ENCODE measurements at places on chromosomes 7 and 10.

DNA sequence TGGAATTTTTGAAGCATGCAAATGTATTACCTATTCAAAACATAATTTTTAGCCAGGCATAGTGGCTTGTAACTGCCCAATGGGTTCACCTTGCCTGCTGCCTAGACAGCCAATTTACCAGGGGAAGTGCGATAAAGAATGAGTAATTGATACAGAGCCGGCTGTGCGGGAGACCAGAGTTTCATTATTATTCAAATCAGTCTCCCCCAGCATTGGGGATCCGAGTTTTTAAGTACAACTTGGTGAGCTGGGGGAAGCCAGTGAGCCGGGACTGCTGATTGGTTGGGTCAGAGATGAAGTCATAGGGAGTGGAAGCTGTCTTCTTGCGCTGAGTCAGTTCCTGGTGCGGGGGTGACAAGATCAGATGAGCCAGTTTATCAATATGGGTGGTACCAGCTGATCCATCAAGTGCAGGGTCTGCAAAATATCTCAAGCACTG is 29.1 kb upstream of the NRBF2 start:
- DNase-seq, result no peak

DNA sequence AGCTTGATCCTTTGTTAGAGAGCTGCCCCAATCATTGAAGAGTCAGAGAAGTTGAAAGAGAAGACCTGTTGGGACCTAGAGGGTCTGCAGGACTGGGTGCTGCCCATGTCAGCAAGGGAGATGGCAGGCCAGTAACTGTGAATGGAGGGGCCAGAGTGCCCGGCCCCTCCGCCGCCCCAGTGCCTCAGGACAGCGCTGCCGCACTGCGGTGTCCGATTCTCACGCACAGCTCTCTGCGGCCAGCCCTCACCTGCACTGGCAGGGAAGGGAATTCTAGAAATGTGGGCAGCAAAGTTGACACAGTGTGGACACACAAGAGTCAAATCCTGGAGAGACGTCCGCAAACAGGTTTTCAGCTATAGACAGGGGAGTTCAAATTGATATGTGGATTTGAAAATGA is 373.5 kb downstream of the TCERG1L start:
- no peak for DNase-seq

- DNase-seq, result no peak
Measured at GRCh38 chr10:10865303-10865702, 152.4 kb upstream of the CELF2 start.

GRCh38 chr10:118698421-118698820 is 56.3 kb downstream of the CACUL1 start:
- DNase-seq, result peak; percentile 71

GRCh38 chr10:63520500-63521415 is at the start of gene REEP3:
Gene REEP3, plus strand, starts transcription at chr10:63521401. Its CDS starts 145 bp downstream, at chr10:63521546.
- peak; percentile 56 for DNase-seq

- DNase-seq, result no peak
Measured at GRCh38 chr10:99296605-99297004, 32.6 kb upstream of the CNNM1 start.

DNA sequence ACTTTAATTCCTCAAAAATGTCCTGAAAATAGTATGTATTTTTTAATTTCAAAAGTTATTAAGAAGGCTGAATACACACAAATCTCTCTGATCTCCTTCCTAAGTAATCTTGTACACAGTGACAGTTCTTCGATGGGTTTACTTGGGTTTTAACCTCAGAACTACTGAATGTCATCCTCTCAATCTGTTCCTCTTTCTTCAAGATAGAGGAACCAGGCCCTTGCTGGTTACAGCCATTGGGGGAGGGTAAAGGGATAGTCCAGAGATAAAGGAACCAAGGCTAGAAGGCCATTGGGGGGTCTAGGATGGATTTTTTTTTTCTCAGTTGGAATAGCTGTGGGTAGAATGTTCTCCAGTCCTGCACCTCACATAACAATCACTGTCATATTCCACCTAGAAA is 224.9 kb downstream of the SKIDA1 start:
- no peak for DNase-seq

- no peak for DNase-seq
Measured at GRCh38 chr7:28132959-28133870, 47.4 kb downstream of the JAZF1 start.

DNA sequence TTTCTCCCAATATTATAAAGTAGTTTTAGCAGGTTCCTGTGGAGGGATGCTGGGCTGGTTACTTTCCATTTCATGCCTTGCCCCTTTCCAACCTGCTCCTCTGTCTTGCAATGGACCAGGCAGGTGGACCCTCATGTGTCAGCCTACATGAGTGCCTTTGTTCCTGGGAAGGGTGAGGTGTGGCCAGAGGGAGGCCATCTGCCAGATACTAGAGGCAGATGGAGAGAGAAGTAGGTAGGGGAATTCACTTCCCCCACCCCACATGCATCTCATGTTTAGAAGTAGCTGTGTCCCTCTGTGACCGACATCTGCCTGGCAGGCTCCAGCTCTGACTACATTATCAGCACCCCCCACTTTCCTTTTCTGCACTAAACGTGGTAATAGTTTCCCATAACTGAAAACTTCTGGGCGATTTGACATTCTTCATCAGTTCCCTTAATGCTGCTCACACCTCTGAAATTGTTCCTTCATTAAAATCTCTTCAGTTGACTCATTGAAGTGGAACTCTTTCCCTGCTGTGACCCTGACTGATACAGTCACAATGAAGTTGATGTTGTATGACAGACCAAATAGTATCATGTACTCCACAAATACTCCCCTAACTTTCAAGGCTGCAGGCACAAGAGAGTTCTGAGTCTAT is 396.3 kb upstream of the FZD8 start:
- DNase-seq, result no peak

- no peak for DNase-seq
Measured at GRCh38 chr7:35754741-35755140, 46.1 kb upstream of the SEPTIN7 start.

- DNase-seq, result no peak
Measured at GRCh38 chr7:98470485-98471240, 69.8 kb upstream of the BAIAP2L1 start.

DNA sequence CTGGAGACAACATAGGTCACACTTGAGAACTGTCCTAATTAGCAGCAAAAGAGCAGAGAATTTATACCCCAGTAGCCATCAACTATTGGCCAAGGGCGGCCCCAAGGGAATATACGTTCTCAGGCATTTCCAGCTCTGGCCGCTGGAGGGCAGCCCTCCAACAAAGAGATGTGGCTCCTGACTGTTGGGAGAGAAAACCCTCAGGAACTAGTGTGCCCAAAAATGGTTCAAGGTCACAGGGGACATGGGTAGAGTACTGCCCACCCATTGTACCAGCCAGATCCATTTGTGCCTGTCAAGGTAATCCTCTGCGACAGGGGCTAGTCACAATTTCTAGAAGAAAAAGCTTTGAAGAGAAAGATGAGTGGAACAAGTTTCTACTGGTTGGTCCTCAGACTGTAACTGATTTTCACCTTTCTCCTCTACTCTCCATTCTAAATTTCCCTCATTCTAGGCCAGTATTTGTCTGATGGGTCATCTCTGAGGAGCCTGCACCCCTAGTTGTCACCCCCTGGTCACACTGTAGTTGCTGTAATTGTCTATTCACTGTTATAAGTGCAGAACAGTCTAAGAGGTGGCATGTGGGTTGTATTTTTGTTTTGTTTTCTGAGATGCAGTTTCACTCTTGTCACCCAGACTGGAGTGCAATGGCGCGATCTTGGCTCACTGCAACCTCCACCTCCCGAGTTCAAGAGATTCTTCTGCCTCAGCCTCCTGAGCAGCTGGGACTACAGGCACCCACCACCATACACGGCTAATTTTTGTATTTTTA is 14.7 kb upstream of the C7orf33 start:
- peak; percentile 71 for DNase-seq

DNA sequence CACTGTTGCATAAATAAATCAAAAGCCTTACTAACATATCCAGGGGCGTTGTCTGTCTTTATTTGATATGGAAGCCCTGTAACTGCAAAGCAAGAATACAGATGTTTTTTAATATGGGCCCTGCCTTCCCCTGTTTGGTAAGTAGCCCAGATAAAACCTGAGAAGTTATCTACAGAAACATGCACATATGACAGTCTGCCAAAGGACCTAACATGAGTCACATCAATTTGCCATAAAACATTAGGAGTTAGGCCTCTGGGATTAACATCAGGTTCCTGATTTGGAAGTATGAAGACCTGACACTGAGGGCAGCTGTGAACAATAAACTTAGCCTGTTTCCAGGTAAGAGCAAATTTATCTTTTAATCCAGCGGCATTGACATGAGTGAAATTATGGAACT is 1588.8 kb downstream of the REEP3 start:
- DNase-seq, result no peak

GRCh38 chr10:69473304-69473990 is 22.2 kb downstream of the TSPAN15 start:
- no peak for DNase-seq

- DNase-seq, result no peak
Measured at GRCh38 chr7:35546691-35547429, 148.1 kb downstream of the HERPUD2 start.

- no peak for DNase-seq
Measured at GRCh38 chr10:118220346-118220850, 121.7 kb downstream of the FAM204A start.

GRCh38 chr10:75694790-75695189 is 263.4 kb downstream of the LRMDA start:
- no peak for DNase-seq

DNA sequence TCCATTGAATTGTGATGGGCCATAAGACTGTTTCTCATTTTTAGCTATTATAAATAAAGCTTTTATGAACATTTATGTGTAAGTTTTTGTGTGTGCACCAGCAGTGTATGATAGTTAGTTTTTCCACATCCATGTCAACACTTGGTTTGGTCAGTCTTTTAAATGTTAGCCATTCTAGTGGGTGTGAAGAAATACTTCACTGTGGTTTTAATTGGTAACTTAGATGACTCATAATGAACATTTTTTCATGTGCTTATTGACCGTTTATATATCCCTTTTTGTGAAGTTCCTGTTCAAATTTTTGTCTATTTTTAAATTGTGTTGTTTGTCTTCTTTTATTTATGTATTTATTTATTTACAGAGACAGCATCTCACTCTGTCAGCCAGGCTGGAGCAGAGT is 23.6 kb upstream of the PDK4 start:
- DNase-seq, result no peak

GRCh38 chr10:97071496-97071895 is 114.3 kb downstream of the SLIT1 start:
- DNase-seq, result no peak

DNA sequence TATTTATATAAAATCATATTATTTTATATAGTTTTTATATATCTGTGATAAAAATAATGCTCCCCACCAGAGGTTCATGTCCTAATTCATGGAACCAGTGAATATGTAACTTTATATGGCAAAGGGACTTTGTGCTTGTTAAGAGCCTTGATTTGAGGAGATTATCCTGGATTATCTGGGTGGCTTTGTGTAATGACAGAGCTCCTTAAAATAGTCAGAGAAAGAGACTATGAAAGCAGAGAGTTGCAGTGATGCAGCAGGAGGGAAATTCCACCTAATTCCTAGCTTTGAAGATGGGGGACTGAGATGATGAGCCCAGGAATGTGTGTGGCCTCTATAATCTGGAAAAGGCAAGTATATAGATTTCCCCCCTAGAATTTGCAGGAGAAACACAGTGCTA is 1034.2 kb upstream of the C7orf33 start:
- DNase-seq, result no peak

- DNase-seq, result no peak
Measured at GRCh38 chr10:90141791-90142190, 440.4 kb downstream of the KIF20B start.

DNA sequence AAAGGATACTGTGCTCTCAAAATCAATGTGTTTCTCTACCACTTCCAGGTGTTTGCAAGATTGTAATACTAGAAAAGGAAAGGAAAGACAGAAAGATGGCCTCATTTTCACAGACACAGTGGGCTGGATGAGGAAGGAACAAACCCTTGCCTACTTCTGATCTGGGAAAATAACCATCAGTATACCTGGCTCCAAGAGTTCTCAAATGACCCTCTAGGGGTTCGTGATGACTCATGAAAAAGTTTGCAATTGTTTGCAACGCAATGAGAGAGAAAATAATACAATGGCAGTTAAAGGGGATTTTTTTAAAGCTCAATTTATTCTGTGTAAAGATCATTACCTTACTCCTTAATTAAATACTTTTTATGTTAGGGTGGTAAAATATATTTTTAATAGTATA is 197.6 kb upstream of the INHBA start:
- no peak for DNase-seq

GRCh38 chr7:28564033-28564432 is 151.7 kb downstream of the CREB5 start:
- no peak for DNase-seq

GRCh38 chr7:33964417-33965182 is 59.3 kb downstream of the BMPER start:
- no peak for DNase-seq

DNA sequence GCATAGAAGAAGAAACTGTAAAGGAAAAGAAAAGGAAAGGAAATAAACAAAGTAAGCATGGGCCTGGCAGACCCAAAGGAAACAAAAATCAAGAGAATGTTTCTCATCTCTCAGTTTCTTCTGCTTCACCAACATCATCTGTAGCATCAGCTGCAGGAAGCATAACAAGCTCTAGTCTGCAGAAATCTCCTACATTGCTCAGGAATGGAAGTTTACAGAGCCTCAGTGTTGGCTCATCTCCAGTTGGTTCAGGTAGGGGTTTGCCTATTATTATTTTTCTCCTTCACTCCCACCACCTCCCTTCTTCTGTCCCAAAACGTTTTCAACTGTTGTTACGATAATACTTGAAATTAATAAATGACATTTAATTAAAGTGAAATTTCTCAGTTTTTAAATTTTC is 139.6 kb downstream of the MLLT10 start:
- peak; percentile 17 for DNase-seq

GRCh38 chr7:72152161-72153131 is 259.7 kb downstream of the CALN1 start:
- no peak for DNase-seq

DNA sequence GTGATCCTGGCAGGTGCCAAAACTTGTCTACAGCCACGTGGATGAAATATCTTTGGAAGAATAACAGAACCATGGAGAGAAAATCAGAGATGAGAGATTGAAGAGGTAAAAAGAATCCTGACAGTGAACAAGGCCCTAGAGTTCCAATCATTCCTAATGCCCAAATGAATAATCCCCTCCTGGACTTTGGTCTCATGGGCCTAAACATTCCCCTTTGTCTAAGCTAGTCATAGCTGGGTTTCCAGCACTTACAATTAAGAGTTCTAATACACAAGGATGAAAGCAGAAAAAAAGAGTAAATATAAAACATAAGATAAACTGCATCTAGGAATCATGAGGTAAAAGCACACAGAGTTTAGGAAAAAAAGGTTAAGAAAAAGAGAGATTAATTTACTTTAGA is 40.2 kb downstream of the ARHGAP12 start:
- DNase-seq, result no peak

DNA sequence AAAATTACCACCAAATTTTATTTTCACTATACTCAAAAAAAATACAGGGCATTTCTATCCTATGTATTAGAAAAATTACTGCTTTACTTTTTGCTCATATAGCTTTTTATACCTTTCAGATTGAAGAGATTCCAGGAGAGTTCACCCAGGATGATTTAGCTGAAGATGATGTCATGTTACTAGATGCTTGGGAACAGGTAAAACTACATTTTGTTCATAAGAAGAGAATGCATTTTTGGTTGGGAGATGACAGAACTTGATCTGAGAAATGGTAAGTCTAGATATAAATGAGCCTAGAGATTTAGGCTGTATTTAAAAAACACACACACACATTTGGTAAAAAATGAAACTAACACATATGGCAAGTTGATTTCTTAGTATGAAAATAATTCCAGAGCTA is 38.1 kb upstream of the ARL4A start:
- no peak for DNase-seq

GRCh38 chr10:101725296-101726114 is 30.5 kb upstream of the FBXW4 start:
- DNase-seq, result no peak
